ENCODE measurements at places on chromosomes 1 and 21.
A peak's percentile ranks its signal among the peaks of the same experiment; 100 is the strongest.

DNA sequence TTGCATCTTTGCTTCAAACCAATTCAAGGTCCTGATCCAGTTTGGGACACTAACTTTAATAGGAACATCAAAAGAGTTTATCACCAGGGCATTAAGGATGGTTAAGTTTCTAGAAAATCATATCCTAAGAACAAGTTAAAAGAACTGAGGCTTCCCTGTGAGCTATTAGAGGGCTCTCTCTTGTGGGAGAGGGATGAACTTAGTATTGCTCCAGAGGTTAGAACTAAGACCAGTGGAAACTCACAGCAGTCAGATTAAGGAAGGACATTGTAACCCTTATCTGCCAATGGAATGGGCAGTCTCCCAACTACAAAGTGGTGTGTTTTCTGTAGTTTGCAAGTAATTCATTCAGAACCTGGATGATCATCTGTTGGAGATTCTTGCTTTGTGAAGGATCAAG lies 36.8 kb downstream of the UBE2U start:
- DNase-seq: no peak

GRCh38 chr1:101302831-101303511 lies 66.2 kb downstream of the S1PR1 start:
- no peak for DNase-seq

DNA sequence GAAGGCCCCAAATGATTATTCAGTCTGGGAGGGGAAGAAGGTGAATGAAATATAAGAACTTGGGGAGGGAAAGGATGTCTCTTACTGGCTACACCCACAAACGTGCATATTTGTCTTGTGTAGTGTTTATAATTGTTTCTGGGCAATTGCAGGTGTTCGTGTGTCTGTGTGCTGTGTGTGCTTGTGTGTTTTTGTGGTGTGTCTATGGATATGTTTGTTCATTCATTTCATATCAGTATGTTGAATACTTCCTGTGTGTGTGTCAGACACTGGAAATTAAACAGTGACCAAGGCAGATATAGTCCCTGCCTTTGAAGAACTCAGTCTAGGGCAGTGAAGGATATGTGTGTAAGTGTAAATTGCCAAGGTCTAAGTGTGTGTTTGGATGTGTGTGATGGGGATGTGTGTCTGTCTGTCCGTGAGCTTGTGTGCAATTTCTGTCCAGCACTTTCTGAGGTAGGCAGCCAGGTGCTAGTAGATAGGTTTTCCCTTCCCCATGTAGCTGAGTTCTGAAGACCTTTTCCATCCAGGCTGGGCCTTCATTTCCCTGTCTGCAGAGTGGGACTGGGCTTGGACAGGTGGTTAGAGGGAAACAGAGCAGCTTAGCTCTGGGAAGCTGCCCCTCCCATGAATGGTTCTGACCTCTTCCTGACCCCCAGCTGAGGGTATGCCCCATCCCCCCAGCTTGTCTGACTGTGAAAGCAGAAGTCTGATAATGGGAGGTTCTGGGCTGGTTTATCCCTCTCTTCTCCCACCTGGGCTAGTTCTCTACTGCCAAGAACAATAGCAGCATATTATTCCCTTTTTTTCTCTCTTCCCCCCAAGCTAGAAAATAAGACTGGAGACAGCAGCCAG lies 3.8 kb downstream of the AGO1 start:
- peak; percentile 72 for DNase-seq

- DNase-seq: no peak
Measured at GRCh38 chr21:14121719-14122118, 89.0 kb downstream of the LIPI start.
